Activated T-helper 17 cell treated with anti-CD3 and anti-CD28 coated beads, Interleukin-2, amount 50 U/mL, for 72 hours (primary cell): ENCODE measurements at places on chromosomes 5 and 9. TPM values are rescaled to one million over a fixed set of nuclear protein-coding genes. Genes with fewer than 3 reads are reported as not detected.

The ANXA2R gene
- 6.2 TPM for total RNA-seq

The PRLR gene
- not detected for total RNA-seq

The ANKRD20A1 gene
- total RNA-seq: 9.6 TPM

The AFF4 gene
- 33.3 TPM for total RNA-seq

The RNF130 gene
- total RNA-seq: 9.0 TPM

- peak; percentile 71 for ATAC-seq
Measured at GRCh38 chr5:127011153-127011552, 19.2 kb downstream of the MARCHF3 start.

- peak; percentile 40 for ATAC-seq
Measured at GRCh38 chr9:98191671-98192502, 550 bp downstream of the CORO2A start.

- ATAC-seq: no peak
Measured at GRCh38 chr9:74218385-74219063, 278.6 kb upstream of the RORB start.

DNA sequence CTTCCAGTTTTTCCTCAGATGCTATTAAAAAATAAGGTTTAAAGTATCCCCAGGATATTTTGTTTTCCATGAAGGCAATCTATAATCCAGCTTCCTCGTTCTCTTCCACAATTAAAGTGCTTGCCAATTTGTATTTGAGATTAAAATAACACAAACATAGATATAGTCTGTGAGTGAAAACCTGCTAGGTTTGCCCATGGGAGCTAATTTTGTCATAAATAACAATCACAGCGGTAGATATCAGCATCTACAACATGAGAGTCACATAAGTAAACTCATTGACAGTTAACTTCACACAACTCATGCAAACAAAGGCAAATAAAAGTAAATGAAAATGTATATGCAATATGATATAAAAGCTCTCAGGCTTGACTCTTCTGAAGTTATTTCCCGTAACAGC is 29.2 kb upstream of the RASGRF2 start:
- no peak for ATAC-seq

DNA sequence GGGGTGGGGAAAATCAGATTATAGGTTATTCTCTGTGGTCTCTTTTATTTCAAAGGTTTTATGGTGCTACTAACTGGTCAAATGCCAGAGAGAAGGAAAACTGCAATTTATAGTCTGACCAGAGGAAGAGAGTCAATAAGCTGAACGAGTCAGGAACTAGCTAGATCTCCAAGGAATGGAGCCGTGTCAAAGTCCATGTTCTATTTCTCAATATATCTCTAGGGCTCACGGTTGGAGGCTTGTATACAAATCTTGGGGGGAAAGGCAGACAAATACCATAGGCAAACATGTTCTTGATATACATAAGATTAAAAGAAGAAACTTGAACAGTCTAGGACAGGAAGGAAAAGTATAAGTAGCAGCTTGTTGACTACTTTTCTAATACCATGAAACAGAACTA is 627.1 kb downstream of the PDE4D start:
- no peak for ATAC-seq

DNA sequence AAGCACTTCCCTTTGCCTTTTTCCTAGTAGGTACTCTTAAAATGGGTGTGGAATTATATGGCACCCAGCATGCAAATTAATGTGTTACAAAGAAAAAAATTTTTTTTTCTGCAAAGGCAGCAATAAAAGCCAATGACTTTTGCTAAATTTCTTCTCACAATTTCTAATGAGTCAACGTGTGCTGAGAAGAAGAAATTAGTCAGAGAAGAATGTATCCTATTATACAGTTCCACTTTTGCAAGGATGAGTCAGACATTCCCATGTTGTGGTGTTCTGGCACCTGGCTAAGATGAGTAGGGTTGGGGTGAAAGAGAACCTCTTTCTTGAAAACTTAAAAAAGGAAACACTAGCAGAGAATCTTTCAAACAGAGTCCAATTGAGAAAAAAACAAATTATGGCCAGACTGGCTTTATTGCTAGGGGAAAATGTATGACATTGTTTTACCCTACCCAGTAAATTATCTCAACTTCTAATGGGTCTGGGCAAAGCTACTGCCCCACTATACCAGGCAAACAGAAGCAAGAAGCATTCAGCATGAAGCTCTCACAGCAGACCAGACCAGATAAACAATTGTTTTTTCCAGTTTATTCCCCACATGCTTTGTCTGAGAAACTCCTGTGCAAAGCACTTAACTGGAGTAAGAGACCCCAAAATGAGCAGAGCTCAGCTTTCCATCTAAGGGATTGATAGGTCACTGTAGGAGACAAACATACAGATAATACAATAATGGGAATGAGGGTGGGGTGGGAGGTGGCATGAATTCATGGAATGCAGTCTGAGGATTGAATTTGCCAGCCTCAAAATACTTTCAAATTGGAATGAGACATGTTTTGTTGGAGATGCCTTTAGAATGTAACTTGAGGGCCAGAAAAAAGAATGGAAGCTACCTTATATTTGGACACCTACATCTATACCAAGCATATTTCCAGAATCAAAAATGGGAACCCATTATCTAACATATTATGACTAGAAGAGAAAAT is 220.8 kb upstream of the RFX3 start:
- ATAC-seq: peak; percentile 98

- no peak for ATAC-seq
Measured at GRCh38 chr5:44265713-44266112, 123.5 kb downstream of the FGF10 start.

DNA sequence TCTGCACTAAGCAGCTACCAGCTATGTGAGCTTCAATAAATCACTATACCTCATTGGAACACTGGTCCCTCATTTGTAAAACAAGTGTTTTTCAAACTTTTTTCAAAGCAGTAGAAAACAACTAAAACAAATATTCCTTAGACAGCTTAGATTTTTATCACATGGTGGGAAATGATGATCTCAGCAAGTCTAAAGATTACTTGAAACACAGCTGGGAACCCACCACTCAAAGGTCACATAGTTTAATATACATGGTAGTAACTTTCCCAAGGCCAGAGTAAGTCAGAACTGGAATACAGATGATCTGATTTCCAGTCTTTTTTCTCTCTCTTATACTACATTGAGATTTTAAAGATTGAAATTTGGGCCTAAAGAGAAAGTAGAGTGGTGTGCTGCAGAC is 850 bp upstream of the C6 start:
- ATAC-seq: no peak

GRCh38 chr5:119275146-119275545 is 80.7 kb upstream of the TNFAIP8 start:
- peak; percentile 46 for ATAC-seq

- no peak for ATAC-seq
Measured at GRCh38 chr5:172528440-172528839, 74.1 kb upstream of the SH3PXD2B start.

GRCh38 chr5:55994495-55994997 is at the start of gene IL6ST:
IL6ST (minus strand) TSS chr5:55994963; CDS start chr5:55976278, 18,685 bp downstream.
- peak; percentile 10 for ATAC-seq

DNA sequence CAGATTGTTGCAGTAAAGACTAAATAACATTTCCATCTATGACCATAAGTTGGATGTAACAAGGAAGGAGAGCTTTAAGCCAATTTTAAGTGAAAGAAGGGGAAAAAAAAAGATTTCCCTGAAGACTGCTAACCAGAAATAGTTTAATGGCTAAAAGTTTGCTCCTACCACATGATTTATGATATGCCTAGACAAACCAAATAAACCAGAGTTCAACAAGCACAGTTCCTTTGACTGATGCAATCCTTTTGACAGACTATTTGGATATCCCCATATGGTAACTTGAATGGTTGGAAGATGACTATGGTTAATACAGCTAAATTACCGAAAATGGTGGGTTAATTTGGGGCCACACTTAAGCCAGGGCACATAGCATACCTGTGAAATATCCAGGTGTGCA is 338.5 kb downstream of the CETN3 start:
- no peak for ATAC-seq
